Lung microvascular endothelial cell (primary cell): ENCODE measurements at places on chromosomes 7 and 10. TPM values are rescaled to one million over a fixed set of nuclear protein-coding genes. Genes with fewer than 3 reads are reported as not detected.

DNA sequence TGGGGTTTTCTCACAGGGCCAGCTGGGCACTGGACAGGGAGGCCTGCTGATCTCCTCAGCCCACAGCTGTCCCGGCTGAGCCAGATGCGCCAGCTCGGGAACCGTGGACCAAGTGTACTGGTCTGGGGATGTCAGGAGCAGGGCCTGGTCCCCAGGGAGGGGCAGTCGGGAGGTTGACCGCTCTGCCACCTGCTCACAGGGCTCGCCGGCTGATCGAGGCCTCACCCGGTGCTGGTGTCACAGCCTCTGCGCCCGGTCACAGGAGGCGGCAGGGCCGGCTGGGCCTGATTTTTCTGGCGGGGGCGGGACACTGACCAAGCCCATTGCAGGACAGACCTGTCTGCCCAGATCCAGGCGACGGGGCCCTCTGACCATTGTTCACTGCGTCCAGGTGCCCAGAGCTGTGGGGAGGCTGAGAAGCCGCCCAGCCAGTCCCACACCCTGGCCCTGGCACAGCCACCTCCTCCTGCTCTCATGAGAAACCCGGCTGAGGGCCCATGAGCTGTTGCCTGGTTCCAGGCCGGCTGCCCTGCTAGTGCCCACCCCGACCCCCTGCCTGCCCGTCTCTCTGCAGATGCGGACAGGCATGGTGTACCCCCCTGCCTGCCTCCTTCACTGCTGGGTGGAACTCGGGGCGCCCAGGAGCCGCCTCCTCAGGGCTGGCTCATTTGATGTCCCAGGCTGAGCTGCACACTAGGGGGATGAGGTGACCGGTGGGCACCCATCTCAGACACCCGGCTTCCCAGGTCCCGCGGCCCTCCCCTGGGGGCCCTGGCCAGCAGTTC lies 3.0 kb upstream of the TMEM184A start:
- DNase-seq = no peak

DNA sequence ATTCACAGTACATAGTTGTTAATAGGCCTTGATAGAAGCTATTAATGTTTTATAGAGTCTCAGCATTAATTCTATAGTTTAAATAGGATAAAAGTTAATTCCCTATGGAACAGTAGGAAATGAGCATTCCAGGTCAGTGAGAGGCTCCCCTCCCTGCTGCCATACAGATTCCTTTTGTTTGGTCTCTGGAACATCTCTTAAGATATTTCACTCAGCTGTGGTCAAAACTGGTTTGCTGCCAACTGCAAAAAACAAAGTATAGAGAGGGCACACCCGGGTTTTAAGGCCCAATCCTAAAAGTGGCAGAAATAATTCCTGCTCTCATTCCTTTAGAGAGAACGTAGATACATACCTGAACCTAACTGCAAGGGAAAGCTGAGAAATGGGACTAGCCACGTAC lies 51.3 kb downstream of the MDFIC start:
- no peak for DNase-seq

- no peak for DNase-seq
Observed at GRCh38 chr10:81280497-81281479, 594.2 kb upstream of the NRG3 start.

DNA sequence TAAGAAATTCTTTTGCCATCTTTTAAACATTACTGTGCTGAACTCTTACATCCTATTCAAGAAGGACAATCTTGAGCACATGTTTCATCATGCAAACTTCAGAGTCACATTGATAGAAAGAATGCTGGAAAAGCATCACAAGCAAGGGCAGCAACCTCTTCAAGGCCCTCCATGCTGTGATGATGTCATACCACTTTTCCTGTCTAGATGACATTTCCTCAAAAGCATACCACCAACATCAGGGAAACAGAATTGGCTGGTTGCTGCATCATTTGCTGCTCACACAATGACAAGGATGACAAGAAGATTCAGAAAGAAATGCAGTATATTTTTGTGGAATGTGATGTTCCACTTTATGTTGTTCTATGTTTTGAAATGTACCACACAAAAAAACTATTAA lies 37.6 kb downstream of the CYP2C8 start:
- DNase-seq = no peak

DNA sequence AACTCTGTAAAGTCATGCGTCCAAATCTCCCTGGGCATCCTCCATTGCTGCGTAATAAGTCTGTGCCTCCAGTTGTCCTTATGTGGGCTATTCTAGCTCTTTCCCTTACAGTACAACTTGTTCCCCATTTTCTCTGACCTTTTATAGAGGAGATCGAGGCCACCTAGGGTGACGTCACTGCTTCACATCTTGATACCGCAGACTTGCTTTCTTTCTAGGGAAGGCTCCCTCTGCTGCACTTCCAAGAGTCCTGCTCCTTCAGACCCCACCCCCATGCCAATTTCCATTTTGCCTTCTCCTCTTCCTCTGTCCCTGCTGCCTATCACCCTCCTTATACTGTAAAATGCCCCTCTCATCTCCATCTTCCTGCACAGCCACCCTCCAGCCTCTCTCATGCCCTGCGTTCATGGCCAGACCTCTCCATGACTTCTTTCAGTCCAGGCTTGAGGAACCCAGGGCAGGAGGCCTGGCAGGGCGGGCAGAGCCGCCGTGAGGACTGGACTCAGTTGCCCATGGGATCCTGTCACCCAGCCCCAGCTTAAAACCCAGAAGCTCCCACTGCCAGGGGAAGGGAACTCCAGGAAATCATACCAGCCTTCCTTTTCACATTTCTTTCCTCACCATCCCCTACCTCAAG lies 57.5 kb downstream of the CAMK1D start:
- DNase-seq = no peak

- DNase-seq = peak; percentile 47
Observed at GRCh38 chr10:77943121-77943901, 16.8 kb upstream of the DLG5 start.

DNA sequence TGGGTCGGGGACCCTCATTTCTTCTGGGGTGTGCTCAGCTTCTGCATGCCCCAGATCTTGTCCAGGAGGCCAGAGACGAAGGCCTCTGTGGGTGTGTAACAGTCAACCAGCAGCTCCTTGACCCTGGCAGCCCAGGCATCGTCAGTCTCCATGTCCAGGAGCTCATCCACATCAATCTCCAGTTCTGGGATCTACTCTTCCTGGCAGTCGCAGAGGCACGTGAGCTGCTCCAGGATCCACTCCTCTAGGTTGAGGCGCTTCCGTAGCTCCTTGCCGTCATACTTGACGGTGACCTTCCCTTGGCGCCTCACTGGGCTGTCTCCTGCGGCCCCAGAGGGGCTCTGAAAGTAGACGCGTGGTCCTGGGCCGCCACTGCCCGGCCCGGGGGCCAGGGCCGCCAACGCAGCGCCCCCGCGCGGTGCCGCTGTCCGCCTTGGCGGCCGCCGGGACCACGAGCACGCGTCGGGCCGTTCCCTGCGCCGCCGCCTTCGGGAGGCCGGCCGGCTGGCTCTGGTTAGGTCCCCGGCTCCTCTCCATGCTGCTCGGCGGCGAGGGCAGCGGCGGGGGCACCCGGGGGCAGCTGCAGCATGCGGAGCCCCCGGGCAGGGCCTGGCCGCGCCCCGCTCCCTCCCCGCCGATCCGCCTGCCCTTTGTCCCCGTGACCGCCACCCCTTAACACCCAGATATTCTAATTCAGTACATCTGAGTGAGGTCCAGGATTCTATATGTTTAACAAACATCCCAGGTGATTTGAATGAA lies 170.5 kb downstream of the SEPTIN7 start:
- DNase-seq = peak; percentile 27

DNA sequence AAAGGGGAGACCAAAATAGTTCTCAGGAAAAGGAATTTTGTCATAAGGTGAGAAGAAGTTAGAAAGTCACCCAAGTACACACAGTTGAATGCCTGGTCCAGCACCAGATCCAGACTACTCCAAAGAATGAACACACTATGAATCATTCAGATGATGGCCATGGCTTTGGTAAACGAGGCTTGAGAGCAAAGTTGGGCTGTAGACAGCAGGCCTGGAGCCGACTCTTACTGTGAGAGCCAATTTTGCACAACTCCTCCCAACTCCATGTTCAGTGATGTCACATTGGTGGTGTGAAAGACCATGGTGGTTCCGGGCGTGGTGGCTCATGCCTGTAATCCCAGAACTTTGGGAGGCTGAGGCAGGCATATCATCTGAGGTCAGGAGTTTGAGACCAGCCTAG lies 131.6 kb downstream of the PKD1L1 start:
- DNase-seq = peak; percentile 20

GRCh38 chr7:97770850-97771249 lies 39.0 kb downstream of the TAC1 start:
- no peak for DNase-seq

DNA sequence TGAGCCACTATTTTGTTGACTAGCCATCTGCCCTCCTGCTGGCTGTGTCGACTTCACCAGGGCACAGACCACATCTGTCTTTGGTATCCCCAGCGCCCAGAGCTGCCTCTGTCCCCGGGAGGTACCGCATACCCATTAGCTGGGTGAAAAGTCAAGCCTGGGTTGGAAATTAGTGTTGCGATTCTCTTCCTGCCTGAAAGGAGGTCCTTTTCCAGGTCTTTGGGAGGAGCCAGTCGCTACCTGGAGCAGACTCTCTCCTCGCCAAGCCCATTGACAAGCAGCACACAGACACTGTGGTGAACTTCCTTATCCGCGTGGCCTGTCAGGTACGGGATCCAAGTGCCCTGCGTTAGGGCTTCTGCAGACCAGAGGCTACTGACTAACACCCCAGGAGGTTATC lies 79.4 kb downstream of the TRRAP start:
- no peak for DNase-seq

GRCh38 chr10:35005868-35006267 lies 84.3 kb downstream of the CUL2 start:
- peak; percentile 94 for DNase-seq

- no peak for DNase-seq
Observed at GRCh38 chr7:136692221-136692620, 176.2 kb upstream of the CHRM2 start.

GRCh38 chr7:15495170-15495569 lies 66.6 kb downstream of the AGMO start:
- no peak for DNase-seq

GRCh38 chr7:129858490-129858889 lies 94.3 kb downstream of the UBE2H start:
- DNase-seq = no peak

DNA sequence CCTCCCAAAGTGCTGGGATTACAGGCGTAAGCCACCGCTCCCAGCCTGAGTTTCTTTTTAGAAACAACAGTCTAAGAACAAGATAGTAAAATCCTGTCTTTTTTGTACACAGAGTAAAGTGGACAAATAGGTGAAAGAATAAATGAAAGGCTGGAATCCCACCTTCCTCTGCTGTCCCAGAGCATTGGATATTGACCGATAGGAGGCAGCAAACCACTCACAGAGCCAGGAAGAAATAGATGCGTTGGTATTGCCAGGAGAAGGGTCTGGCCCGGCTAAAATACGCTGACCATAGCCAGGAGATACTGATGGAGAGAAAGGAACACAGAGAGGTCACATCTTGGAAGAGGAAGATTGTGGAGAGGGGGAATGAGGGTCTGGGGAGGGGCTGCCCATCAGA lies 11.4 kb upstream of the ZNF12 start:
- no peak for DNase-seq

DNA sequence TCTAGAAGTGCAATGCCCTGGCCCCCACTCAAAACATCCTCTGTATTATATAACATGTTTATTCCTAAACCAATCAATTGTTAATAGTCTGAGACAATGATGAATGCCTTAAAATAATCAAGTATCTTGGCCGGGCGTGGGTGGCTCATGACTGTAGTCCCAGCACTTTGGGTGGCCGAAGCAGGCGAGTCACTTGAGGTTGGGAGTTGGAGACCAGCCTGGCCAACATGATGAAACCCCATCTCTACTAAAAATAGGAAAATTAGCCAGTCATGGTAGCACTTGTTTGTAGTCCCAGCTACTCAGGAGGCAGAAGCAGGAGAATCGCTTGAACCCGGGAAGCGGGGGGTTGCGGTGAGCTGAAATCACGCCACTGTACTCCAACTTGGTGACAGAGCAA lies 29.4 kb upstream of the CACNA2D1 start:
- DNase-seq = no peak

DNA sequence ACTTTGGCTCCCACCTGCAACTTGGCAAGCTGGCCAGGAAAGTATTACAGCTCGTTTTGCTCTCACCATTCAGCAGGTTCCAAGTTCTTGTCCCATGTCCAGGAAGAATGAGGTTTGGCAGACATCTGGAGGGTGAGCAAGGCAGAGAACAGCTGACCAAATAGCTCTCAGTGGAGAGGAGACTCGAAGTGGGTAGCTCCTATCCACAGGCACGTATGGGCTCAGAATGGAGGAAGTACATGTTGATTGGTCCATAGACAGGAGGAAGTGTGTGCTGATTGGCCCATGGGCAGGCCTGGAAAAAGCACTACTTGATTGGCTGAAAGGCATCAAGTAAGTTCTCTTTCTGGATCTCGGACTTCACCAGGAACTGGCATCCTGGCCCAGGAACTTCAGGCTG lies 3.0 kb upstream of the NCAPG2 start:
- DNase-seq = no peak

GRCh38 chr7:54992871-54993475 lies 25.8 kb upstream of the EGFR start:
- DNase-seq = no peak

- no peak for DNase-seq
Observed at GRCh38 chr7:31336202-31337001, 4.1 kb downstream of the NEUROD6 start.

- DNase-seq = no peak
Observed at GRCh38 chr7:84941291-84941690, 245.6 kb downstream of the SEMA3D start.

DNA sequence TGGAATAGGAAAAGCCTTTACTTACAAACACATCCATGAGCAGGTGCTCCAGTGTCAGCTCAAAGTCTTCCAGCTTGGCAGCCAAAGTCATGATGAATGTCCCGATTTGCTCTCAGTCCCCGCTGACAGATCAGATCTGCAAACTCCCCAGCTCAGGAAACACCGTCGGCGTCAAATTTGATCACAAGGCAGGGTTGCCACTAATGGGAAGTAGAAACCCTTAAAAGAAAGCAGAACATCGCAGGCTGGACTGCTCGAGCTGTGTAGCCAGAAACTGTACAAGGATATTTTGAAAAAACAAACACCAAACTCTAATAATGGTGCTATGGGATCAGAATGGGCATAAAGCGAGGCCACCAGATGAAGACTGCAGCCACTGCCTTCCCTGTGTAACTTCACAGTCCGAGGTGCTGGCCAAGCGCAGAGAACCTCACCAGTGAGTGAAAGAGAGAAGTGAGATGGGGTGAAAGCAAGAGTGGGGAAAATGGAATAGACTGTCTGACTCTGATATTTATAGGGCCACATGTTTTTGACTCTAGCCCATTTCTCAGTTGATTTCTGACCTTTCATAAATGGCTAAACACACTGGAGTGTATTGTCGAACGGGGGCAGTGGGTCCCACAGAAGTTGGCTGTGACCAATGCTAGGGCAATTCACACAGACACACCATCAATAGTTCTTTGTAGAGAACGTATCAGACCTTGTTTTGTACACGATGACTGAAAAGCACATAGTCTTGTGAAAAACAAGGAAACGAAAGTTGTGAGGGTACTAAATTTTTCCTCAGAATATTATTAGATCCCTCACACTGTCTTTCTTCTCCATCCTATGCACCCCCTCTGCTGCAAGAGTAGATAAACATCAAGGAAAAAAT lies 306.2 kb downstream of the FRMD4A start:
- DNase-seq = no peak

The KBTBD2 gene
- 50.1 and 70.0 TPM in 2 replicates for total RNA-seq

The FXYD4 gene
- total RNA-seq = not detected in 2 replicates

The PARP12 gene
- 55.4 and 63.3 TPM in 2 replicates for total RNA-seq

The COA1 gene
- total RNA-seq = 27.0 and 29.4 TPM in 2 replicates

The PON1 gene
- total RNA-seq = not detected in 2 replicates

The BLNK gene
- not detected in 2 replicates for total RNA-seq

The BMPER gene
- total RNA-seq = 0.40 and 0.44 TPM in 2 replicates

The TFAM gene
- total RNA-seq = 24.8 and 31.3 TPM in 2 replicates

The KLHDC10 gene
- total RNA-seq = 20.0 and 23.2 TPM in 2 replicates

The ZNF117 gene
- 2.6 and 3.1 TPM in 2 replicates for total RNA-seq

The OR2A42 gene
- not detected in 2 replicates for total RNA-seq

The MRC1 gene
- total RNA-seq = 148 and 201 TPM in 2 replicates
